ENCODE measurements at places on chromosomes 1 and 21.
A peak's percentile ranks its signal among the peaks of the same experiment; 100 is the strongest.

DNA sequence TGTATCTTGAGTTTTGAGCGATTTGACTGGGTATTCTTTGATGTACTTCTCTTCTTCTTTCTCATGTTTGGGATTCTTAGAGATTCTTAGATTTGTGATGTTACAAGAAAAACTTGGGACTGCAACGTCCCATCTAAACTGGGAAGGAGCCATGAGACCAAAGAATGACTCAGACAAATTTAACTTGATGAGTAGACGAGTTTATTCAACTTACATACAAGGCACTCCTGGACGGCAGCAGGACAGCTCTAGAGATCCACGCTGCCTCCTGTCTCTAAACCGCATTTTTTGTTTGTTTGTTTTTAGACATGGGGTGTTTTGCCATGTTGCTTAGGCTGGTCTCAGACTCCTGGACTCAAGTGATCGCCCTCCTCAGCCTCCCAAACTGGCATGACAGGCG lies 137.1 kb downstream of the PIK3R3 start:
- no peak for DNase-seq

DNA sequence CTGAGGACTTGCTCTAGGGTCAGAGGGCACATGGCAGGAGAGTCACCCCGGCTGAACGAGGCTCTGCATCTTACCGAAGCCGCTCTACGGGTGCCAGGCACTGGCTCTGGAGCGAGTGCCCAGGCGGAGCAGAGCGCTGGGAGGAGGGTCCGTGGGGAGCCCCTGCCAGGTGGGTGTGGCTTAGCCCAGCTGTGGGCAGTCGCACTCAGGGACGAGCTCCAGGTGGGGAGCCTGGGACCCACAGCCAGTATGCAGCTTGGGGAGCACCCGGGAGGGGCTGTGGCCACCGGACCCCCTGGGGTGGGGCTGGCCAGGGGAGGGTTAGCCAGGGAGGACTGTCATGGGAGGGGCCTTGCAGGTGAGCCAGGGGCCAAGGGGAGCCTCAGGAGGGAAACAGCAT lies 3.8 kb downstream of the AGRN start:
- DNase-seq: no peak

GRCh38 chr21:26391166-26391565 lies 181.9 kb downstream of the CYYR1 start:
- no peak for DNase-seq

DNA sequence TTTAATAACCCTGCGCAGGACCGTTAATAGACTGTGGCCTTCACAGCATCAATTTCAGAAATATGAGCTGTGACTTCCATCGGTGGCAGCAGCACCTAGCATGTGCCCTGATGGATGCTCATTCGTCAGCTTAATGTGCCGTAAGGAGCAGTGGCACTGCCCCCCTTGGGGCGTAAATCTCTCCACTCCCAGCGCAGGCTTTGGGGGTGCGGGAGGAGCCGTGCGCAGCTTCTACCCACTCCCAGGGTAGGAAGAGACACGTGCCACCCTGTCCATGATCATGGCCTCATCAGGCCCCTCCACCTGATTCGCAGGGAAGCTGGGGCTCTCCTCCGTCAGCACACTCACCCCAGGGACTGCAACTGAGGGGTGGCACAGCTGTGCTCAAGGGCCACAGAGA lies 149.5 kb downstream of the NPHP4 start:
- no peak for DNase-seq

DNA sequence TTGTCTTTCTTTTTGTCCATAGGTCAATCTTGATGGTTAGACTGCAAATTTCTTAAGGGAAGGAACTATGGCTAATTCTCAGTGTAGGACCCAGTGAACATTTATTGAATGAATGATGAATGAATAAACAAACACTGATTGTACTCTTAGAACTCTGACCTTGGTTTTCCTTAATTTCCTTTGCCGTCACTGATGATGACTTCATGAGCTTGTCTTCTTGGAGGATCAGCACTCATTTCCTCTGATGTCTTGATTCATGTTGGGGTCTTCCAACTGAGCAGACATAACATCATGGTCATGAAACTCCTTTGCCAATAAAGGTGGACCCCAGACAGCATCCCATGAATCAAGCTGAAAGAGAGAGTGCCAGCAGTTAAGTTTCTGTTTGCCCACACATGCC lies 96.3 kb downstream of the PLPP3 start:
- no peak for DNase-seq

DNA sequence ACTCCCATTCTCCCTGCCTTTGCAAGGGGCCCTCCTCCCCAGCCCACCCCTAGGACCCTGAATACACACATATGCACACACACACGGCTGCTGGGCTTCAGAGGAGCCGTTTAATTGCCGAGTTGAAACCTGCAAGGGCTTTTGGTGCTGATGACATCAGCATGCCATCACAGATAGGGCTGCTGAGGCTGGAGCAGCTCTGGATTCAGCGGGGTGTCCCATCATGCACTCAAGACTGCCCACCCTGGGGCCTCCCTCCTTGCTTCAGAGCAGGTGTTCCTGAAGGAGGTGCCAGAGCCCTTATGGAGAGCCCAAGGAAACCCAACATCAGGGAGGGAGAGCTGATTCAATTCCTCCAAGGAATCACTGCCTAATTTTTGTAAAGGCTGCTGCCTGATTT lies 5.7 kb downstream of the SYT2 start:
- no peak for DNase-seq

DNA sequence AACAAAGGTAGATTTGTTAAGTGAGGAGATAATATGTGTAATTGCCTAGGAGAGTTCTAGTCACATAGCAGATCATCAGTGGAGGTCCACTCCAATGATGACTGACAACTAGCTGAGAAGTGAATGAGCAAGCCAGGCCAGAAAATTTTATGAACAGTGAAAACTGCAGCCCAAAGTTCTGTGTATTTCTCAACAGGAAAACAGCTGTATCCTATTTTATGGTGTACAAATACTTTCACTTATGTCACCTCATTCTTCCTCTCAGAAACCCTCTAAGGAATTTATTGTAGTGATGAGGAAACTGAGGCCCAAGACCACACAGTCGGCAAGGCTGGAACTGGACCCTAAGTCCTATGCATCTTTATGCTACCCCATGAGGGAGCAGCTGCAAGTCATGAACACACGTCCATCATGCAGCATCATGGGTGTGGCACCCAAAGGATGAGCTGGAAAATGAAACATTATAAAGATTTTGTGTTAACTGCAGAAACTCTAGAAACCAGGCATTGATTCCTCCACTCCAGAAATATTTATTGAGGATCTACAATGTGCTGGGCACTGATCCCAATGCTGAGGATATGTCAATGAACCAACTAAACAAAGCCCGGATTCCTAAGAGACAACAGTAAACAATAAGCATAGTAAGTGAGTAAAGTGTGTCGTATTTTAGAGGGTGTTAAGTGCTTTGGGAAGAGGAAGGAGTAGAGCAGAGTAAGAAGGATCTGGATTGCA lies 99.5 kb upstream of the DUSP10 start:
- no peak for DNase-seq

- no peak for DNase-seq
Measured at GRCh38 chr1:151994956-151995355, 1.3 kb upstream of the S100A10 start.

- DNase-seq: no peak
Measured at GRCh38 chr1:41780916-41781315, 137.8 kb downstream of the HIVEP3 start.

DNA sequence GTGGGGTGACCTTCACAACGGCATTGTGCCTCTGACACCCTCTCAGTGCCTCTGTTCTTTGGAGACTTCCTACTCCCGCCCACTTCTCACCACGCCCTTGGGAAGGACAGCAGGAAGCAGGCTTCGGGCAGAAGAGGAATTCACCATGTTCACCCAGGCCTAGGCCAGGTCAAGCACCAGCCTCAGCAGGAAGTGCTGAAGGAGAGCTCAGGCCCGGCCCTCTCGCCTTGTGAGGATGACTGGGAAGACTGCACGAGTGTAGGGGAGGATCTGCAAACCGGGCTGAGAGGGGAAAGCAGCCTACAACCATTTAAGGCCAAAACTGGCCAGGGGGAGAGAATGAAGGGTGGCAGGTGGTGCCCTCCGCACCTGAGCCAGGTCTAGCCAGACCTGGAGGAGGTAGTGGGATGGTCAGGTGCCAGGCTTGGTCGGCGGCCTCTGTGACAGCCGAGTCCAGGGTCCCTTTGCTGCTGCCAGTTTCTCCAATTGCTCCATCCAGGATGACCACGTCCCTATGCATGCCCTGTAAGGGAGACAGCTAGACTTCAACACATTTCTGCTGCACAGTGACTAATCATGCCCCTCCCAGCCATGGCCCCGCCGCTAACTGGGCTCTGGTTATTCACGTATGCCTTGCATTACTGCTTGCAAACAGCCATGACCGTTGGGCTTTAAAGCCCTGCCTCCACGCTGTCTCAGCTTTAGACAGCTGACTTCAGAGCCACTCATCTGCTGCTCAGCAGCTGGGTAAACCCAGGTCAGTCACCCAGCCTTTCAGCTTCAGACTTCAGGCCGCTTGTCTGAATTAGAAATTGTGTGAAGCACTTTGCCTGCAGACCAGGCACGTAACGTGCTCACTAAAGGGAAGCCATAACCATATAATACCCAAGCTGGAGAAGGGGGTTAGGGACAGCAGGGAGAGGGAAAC lies 8.9 kb downstream of the MRTO4 start:
- no peak for DNase-seq

DNA sequence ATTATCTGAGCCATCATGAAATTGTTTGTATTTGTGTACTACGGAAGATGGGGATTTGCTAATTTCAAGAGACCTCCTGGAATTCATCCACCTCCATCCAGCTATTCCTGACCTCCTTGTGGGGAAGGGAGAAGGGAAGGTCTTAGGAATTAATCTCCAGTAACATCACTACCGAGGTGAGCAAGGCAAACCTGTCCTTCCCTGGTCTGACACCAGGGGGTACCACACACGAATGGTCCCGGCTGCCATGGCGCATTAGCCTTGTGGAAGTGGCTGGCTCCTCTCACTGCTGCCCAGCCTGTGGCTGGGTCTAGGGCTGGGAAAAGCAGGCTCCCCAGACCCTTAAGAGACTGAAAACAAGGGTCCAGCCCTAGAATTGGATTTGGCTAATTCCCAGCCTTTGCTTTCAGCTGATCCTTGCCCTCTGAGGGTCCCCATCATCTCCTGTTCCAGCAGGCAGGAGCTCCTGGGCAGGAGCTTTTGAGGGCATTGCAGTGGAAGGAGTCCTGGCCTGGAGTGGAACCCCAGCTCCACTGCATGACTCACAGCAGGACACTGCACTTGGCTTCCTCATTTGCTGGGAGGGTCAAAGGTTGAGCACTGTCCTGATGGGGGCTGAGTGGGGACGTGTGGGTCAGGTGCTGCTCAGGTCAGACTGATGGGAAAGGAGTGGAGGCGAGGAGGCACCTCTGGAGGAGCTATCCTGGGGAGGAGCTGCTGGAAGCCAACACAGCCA lies 34.8 kb downstream of the RIMS3 start:
- DNase-seq: no peak

DNA sequence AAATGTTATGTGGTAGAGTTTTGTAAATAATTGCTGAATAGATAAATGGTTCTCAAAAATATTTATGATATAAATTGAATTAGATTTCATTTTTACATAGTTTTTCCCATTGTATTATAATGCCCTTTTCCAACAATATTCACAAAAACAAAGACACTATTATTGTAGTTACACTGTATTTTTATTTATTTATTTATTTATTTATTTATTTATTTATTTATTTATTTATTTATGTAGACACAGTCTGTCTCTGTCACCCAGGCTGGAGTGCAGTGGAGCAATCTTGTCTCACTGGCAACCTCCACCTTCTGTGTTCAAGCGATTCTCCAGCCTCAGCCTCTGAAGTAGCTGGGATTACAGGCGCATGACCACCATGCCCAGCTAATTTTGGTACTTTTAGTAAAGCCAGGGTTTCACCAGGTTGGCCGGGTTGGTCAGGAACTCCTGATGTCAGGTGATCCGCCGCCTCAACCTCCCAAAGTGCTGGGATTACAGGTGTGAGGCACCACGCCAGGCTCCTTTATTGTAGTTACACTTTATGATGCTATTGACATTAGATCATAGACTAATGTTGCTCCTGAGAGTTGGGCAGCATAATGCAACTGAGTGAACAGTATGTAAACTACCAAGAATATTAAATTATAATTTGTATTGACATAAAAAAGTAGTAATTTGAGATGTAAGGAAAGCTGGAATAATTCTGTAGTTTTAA lies 1430.0 kb upstream of the PRMT6 start:
- no peak for DNase-seq

DNA sequence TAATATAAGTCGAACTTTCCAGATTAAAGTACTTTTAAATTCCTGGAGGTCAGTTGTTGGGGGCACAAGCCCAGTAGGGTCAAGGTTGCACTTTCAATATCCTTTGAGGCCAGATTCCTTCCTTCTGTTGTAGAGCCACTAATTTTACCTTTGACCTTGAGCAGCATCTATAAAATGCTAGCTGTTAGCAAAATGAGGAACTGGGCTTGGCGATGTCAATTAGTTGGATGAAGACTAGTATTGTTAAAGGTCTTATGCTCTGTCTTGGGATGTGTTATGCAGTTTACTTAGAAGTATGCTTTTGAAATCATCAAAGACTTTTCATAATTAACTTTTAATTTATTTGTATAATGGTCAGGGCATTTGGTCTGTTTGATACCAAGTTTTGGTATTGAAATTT lies 425.9 kb upstream of the PROX1 start:
- no peak for DNase-seq

GRCh38 chr1:151006327-151007052 lies at the start of gene MINDY1:
MINDY1 (minus strand) TSS chr1:151006902; CDS start chr1:151002617, 4,285 bp downstream.
- DNase-seq: peak; percentile 65

GRCh38 chr1:110487726-110488125 lies 31.2 kb downstream of the KCNA10 start:
- no peak for DNase-seq

DNA sequence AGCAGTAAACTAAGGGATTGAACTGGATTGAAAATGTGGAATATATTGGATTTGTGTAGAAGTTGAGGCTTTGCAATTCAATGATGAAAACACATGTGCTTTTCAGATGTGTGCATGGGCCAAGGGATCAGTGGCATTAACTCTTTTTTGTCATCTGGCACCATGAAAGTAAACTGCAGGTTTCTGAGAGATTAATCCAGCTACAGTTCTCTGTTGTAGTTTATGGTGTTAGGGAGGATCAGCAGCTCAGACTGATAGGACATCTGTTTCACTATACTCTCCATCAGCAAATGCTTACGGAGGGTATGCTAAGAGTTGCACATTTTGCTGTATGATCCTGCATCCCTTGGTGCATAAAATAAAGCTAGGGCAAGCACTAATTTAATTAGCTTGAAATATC lies 82.6 kb downstream of the C1orf21 start:
- DNase-seq: no peak

DNA sequence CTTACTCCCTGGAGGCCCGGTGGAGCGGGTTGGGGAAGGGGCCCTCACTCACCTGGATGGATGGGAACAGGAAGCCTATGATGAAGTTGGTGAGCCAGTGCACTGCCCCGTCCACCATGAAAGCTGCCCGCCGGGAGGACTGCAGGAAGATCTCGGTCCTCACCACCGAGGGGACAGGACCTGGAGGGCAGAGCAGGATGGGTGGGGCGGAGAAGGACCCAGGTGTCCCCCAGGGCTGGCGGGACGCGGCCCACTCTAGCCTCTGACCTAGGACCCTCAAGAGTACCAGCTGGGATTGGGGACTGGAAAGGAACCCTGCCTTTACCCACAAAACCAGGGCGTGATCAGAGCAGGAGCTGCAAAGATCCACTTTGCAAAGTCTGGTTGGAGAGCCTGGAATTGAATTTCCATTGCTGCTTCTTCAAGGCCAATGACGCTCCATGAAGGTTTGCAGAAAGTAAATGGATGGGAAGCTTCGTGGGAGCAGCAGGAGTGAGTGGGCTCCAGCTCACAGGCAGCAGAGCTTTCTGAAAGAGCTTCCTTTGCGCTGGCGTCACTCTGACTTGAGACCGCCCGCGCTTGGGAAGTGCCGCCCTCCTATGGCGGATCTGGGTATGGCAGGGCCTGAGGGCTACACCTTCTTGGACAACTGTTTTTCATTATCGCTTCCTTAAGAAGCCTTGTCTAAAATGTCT lies 21.4 kb downstream of the SLC2A7 start:
- DNase-seq: peak; percentile 73

Measured in caudate nucleus (tissue), 63 donors.